Peyer's patch (tissue), 4 donors: ENCODE measurements at places on chromosomes 12 and 14.

- H3K27ac ChIP-seq = no peak overlapping the region
- H3K36me3 ChIP-seq = no peaks in the 10 kb centered on the region
- no peaks in the 10 kb centered on the region for H3K27me3 ChIP-seq
These were observed 6.0 kb upstream of the CALCOCO1 start for GRCh38 chr12:53733051-53733806.

DNA sequence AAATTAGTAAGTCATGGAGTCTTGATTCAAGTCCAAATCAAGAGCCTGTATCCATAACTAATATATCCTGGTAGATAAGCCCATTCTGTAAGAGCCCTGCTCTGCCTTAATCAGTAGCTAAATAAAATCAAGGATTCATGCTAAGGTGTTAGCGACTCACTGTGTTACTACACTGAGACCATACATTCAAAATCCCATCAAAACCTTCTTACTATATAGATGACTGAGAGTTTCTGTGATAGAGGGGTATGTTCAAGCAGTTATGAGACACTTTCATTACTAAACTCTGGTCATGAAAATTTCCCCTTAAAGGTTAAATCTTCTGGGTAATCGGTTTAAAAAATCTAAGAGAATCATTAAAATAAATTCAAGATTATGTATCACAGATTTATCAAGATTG lies 78.5 kb downstream of the MDGA2 start:
- no peak overlapping the region for H3K4me3 ChIP-seq
- no peak overlapping the region for H3K27ac ChIP-seq
- H3K27me3 ChIP-seq = no peaks in the 10 kb centered on the region
- no peaks in the 10 kb centered on the region for H3K36me3 ChIP-seq

DNA sequence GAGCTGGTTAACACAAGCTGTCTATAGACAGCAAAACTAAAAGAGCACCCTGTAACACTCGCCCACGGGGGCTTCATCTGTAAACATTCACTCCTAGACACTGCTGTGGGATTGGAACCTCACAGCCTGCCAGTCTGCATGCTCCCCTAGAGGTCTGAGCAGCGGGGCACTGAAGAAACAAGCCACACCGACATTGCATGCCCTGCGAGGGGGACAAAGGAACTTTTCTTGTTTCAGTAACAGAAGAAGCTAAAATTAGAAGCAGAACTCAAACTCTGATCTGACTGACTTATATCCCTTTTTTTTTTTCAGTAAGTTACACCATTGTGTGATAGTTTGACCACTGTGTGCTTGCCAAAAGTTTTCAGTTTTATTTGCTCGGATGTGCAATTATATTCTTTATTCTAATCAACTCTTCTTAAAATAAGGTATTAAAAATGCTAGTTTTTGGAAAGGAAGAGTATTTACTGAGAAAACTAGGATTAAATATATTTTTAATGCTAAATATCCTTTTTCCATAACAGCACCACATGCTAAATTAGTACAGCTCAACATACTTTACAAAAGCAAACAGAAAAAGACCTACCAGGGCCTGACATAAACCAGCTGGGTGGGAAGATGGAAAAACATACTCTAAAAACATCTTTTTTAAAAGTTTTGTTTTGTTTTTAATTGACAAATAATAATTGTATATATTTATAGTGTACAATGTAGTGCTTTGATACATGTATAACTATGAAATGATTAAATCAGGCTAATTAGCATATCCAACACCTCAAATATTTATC lies 100.2 kb downstream of the EPS8 start:
- no peak overlapping the region for H3K4me3 ChIP-seq
- H3K27me3 ChIP-seq = no peaks in the 10 kb centered on the region
- DNase-seq = no peak
- H3K4me1 ChIP-seq = peaks cover 6% of the 10 kb centered on the region
- no peaks in the 10 kb centered on the region for H3K36me3 ChIP-seq

DNA sequence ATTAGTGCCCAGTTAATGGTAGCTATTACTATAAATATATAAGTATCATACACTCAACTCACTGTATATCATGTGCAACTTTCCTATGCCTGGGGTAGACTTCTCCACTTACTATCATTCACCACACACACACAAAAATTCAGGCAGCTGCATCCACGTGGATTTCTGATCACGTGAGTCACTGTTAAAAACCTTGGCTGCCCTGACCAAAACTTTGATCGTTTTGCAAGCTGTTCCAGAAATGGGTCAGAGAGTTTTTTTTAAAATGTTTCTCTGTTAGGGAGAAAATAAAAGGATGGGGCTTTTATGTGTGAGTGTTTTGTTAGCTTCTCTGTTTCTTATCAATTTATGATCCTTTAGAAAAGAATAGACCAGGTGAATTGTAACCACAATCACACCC lies 198.2 kb upstream of the CNOT2 start:
- H3K4me1 ChIP-seq = no peaks in the 10 kb centered on the region
- no peak overlapping the region for H3K4me3 ChIP-seq
- no peak overlapping the region for H3K27ac ChIP-seq

GRCh38 chr12:130375296-130376287 lies 37.9 kb downstream of the PIWIL1 start:
- no peaks in the 10 kb centered on the region for H3K27me3 ChIP-seq
- H3K27ac ChIP-seq = no peak overlapping the region
- H3K4me3 ChIP-seq = no peak overlapping the region
- no peaks in the 10 kb centered on the region for H3K36me3 ChIP-seq
- H3K4me1 ChIP-seq = no peaks in the 10 kb centered on the region
- no peak for DNase-seq

- no peaks in the 10 kb centered on the region for H3K36me3 ChIP-seq
- DNase-seq = no peak
- no peaks in the 10 kb centered on the region for H3K27me3 ChIP-seq
- H3K4me1 ChIP-seq = peaks cover 13% of the 10 kb centered on the region
- no peak overlapping the region for H3K4me3 ChIP-seq
These were observed 6.9 kb downstream of the RARG start for GRCh38 chr12:53224897-53225634.

- no peaks in the 10 kb centered on the region for H3K36me3 ChIP-seq
- peak overlapping the region; percentile 75 for H3K27ac ChIP-seq
- peak; percentile 77 for DNase-seq
- H3K27me3 ChIP-seq = no peaks in the 10 kb centered on the region
- no peaks in the 10 kb centered on the region for H3K4me1 ChIP-seq
These were observed 344.7 kb downstream of the CACNA1C start for GRCh38 chr12:2397356-2398045.

DNA sequence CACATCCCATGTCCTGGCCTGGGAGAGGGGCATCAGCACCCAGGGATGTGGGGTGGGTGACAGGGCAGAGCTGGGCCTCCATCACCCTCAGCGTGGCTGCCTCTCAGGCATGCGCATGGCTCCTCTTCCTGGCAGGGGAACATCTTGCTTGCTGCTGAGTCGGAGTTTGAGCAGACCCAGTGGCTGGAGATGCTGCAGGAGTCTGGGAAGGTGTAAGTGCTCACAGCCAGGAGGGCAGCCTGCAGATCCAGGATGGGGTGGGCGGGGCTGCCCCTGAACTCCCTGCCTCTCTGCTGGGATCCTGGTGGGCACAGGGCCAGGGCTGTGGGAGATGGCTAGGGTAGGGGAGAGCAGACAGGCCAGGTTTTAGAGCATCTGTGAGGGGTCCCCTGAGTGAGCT lies 16.2 kb downstream of the PLEKHD1 start:
- H3K4me3 ChIP-seq = no peak overlapping the region
- H3K27ac ChIP-seq = no peak overlapping the region
- no peak for DNase-seq
- no peaks in the 10 kb centered on the region for H3K27me3 ChIP-seq

- H3K36me3 ChIP-seq = no peaks in the 10 kb centered on the region
- peaks cover 14% of the 10 kb centered on the region for H3K27me3 ChIP-seq
- DNase-seq = no peak
- H3K4me3 ChIP-seq = no peak overlapping the region
- H3K27ac ChIP-seq = no peak overlapping the region
- no peaks in the 10 kb centered on the region for H3K4me1 ChIP-seq
These were observed 3.8 kb upstream of the B3GNT4 start for GRCh38 chr12:122199484-122200355.

DNA sequence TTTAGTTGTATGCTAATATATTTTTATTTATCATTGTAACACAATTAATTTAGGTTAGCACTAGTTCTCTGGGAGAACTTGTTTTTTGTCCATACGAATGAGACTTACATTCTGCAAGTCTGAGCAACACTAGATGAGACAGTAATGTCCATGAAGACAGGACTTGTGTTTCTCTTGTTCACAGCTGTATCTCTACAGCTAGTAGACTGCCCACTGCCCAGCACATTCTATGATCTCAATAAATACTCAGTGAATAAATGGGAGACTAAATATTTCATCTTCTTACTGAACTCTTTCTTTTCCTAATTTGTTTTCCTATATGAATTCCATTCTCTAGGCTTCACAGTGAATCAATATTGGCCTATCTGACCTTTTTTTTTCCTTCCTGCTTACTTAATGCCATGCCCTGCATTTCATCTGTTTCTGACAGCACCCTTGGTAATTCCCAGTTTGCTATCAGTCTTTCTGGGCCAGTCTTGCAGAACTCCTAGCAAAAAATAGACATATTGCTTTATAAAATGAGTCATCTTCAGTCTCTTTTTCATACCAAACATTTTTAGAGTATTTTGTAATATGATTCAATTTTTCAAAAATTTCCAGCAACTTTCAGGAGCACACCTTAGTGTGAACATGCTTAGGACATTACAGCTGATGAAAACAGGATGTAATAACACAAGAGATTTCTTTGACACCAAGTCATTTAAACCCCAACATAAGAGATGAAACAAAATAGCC lies 185.5 kb upstream of the ATP2B1 start:
- no peaks in the 10 kb centered on the region for H3K36me3 ChIP-seq
- H3K27ac ChIP-seq = no peak overlapping the region
- no peak for DNase-seq

GRCh38 chr14:88327497-88327896 lies 4.4 kb upstream of the KCNK10 start:
- no peaks in the 10 kb centered on the region for H3K4me1 ChIP-seq
- no peaks in the 10 kb centered on the region for H3K36me3 ChIP-seq
- no peaks in the 10 kb centered on the region for H3K27me3 ChIP-seq
- H3K27ac ChIP-seq = no peak overlapping the region
- H3K4me3 ChIP-seq = no peak overlapping the region

DNA sequence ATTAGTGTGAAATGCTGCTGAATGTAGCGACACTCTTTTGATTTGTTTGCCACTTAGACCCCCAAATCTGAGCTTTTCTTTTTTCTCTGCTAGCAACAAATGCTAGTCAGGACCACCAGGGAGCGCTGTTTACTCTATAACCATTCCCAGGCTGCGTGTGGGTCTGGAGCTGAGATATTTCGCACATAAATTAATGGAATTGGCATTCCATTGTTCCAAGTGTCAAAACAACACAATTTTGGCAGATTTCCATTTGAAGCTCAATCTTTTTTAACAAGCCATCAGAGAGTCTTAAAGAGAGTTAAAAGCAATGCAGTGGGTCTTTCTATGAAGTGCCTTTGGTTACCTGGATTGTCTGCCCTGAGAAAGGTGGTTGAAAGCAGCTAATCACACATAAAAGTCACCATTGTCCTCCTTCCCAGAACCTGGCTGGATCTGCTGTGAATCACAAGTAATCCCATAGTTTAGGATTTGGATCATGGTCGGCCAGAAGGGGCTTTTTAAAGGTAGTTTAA lies 7.4 kb upstream of the TMEM132C start:
- H3K27me3 ChIP-seq = no peaks in the 10 kb centered on the region
- H3K36me3 ChIP-seq = no peaks in the 10 kb centered on the region
- H3K4me3 ChIP-seq = no peak overlapping the region
- H3K4me1 ChIP-seq = no peaks in the 10 kb centered on the region
- H3K27ac ChIP-seq = no peak overlapping the region

- no peak overlapping the region for H3K4me3 ChIP-seq
- no peaks in the 10 kb centered on the region for H3K27me3 ChIP-seq
- H3K27ac ChIP-seq = no peak overlapping the region
- H3K4me1 ChIP-seq = no peaks in the 10 kb centered on the region
- H3K36me3 ChIP-seq = no peaks in the 10 kb centered on the region
- DNase-seq = no peak
These were observed 147.9 kb upstream of the E2F7 start for GRCh38 chr12:77213319-77213718.

DNA sequence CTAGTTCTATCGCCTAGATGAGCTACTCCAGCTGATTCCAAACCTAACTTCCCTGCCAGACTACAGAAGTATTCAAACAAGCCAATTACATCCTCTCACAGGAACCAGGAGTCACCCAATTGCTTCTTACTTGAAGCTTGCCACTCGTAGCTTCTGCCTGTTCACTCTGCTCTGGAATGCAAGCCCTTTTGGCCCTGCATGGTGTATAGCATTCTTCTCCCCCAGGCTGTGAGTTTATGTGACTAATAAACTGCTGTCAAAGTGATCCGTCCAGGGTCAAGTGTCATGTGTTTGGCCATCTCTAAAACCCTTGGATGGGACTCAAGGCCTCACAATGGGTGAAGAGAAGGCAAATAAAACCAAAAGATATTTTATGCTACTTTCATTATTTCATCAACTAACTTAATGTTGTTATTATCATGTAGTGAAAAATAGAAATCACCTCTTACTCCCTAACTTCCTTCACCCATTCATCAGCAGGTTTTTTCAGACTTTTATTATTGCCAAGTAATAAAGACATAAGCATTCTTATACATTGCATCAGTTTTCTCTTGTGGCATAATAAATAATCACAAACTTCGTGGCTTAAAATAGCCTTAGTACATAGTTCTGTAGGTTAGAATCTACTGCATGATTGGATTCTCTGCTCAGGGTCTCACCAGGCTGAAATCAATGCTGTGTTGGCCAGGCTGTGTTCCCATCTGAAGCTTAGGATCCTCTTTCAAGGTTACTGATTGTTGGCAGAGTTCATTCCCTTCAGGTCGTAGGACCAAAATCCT lies 1981.7 kb upstream of the FLRT2 start:
- no peaks in the 10 kb centered on the region for H3K36me3 ChIP-seq
- DNase-seq = no peak
- H3K27me3 ChIP-seq = no peaks in the 10 kb centered on the region
- no peak overlapping the region for H3K4me3 ChIP-seq
- no peak overlapping the region for H3K27ac ChIP-seq

GRCh38 chr12:89948271-89949175 lies 239.9 kb upstream of the ATP2B1 start:
- H3K27me3 ChIP-seq = no peaks in the 10 kb centered on the region
- H3K4me1 ChIP-seq = peaks cover 7% of the 10 kb centered on the region
- H3K27ac ChIP-seq = peak overlapping the region; percentile 61
- H3K36me3 ChIP-seq = no peaks in the 10 kb centered on the region
- no peak overlapping the region for H3K4me3 ChIP-seq

DNA sequence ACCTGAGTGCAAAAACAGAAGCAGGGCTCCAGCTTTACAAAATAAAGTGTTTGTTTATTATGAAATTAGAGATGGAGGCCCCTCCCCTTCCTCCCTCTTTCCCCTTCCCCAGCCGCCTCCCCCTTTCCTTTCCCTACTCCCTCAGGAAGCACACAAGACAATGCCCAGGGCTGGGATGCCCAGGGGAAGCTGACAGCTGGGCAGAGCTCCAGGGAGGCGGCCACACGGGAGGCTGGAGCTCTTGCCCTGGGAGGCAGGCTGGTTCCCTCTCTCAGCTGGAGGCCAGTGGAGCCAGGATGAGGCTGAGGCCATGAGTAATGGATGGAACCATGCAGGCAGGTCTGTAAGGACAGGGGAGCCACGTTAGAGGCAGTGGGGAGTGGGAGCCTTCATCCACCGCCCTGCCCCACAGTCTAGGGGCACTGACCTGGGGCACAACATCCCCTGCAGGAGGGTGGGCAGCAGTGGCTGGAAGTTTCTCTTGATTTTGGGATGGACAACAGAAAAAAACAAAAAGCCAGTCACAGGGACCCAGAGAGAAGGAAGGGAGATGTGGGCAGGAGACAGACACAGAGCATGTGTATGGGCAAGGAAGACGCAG lies 5.1 kb downstream of the PSMB11 start:
- no peak for DNase-seq
- peaks cover 7% of the 10 kb centered on the region for H3K4me1 ChIP-seq
- no peaks in the 10 kb centered on the region for H3K27me3 ChIP-seq
- H3K4me3 ChIP-seq = no peak overlapping the region
- H3K36me3 ChIP-seq = no peaks in the 10 kb centered on the region
